ENCODE measurements at places on chromosomes 16 and 17.

DNA sequence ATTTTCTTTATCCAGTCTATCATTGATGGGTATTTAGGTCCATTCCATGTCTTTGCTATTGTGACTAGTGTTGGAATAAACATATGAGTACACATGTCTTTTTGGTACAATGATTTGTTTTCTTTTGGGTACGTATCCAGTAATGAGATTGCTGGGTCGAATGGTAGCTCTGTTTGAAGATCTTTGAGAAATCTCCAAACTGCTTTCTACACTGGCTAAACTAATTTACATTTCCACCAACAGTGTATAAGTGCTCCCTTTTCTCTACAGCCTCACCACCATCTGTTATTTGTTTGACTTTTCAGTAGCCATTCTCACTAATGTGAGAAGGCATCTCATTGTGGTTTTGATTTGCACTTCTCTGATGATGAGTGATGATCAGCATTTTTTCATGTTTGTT is 103.7 kb downstream of the GOSR1 start:
- DNase-seq = no peak

GRCh38 chr16:88521674-88522073 is 48.5 kb upstream of the ZC3H18 start:
- DNase-seq = no peak

DNA sequence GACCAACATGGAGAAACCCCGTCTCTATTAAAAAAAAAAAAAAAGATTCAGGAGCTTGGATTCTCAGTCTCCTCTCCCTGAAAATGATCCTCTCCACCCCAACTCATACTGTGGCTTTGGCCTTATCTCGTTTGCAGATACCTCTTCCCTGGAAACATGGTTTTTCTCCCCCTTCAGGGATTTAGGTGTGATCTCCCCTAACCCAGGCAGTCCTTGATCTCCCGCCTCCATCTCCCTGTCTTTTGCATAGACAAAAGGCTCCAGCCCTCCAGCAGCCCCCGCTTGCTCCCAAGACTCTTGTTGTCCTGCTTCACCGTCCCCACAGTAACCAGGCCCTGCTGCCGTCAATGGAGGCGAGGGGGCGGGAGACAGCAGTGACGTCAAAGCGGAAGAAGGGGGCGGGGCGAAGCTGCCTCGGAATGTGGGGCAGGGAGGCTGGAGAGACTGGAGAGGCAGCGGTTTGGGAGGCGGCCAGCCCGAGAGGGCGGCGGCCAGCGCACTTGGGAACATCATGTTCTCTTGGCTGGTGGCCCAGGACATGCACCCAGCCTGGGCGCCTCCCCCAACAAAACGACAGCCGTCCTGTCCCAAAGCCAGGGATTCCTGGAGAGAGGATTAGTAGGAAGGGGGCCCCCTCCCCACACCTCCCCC is 1.9 kb upstream of the PER1 start:
- DNase-seq = peak; percentile 99

GRCh38 chr16:78748220-78748929 is 648.9 kb downstream of the WWOX start:
- DNase-seq = no peak

- no peak for DNase-seq
Measured at GRCh38 chr17:55639096-55639495, 83.6 kb downstream of the TMEM100 start.

- DNase-seq = no peak
Measured at GRCh38 chr17:40697297-40697696, 6.3 kb downstream of the KRT24 start.

DNA sequence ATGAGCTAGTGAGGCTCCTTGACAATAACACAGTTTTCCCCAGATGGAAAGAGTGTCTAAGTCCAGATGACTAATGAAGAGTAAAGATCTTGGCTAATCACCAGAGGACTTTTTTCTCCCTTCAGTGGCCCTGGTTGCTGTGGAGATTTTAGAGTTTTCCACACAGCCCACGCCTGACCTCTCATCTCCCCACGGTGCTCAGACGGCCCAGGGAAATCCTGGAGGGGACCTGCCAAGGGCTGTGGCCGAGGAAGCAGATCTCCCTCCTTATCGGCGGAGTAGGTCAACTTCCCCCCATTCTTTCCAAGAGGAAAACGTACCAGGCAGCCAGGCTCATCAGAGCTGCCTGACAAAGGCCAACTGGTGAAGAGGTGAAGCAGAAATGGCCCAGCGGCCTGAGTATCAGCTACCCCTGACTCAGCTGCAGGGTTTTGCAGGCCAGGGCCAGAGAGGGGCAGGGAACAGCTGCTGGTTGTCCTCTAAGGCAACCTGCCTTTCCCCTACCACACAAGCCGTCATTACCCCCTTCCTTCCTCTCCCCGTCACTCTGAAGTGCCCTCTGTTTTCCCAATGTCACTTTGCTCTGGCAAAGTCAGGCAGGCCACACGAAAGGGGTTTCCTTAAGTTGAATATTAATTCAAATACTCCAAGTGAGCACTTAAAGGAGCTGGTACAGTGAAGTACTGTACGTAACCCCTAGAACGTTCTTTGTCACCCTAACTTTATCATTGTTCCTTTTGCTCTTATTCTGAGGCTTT is 140.2 kb upstream of the ADAMTS18 start:
- peak; percentile 8 for DNase-seq

- no peak for DNase-seq
Measured at GRCh38 chr17:64332502-64332901, 58.2 kb downstream of the PECAM1 start.

- DNase-seq = no peak
Measured at GRCh38 chr17:62989501-62989900, 23.5 kb downstream of the TANC2 start.

- no peak for DNase-seq
Measured at GRCh38 chr16:17850581-17851250, 380.0 kb upstream of the XYLT1 start.

DNA sequence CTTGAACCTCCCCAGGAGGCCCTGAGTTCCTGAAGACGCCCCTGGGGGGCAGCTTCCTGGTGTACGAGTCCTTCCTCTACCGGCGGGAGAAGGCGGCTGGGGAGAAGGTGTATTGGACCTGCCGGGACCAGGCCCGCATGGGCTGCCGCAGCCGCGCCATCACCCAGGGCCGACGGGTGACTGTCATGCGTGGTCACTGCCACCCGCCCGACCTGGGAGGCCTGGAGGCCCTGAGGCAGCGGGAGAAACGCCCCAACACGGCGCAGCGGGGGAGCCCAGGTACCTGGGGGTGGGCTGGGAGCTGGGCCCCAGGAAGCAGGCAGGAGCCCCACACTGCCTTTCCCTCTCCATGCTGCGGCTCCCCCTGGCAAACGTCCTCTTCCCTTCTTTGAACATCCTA is 22.0 kb downstream of the FLYWCH1 start:
- DNase-seq = no peak

GRCh38 chr17:43814714-43815113 is 18.2 kb downstream of the MPP3 start:
- no peak for DNase-seq

DNA sequence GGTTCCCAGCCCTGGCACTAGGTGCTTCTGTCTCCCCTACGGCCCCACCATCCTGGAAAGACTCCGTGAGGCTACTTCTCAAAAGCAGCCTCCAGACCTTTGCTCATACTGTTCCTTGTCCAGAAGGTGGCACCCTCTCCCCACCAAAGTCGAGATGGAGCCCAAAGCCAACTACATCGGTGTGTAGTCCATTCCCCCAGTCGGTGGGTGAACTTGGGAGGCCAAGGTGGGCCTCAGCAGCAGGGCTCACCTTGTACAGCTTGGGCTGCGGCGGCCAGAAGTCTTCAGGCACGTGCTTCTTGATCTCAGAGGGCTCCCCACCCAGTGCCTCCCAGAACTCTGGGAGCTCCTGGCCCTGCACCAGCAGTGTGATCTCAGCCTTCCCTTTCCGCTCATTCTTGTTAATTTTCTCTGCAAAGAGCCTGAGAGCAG is 10.2 kb downstream of the FLII start:
- DNase-seq = peak; percentile 67

GRCh38 chr16:55392701-55393100 is 68.7 kb downstream of the IRX6 start:
- no peak for DNase-seq

DNA sequence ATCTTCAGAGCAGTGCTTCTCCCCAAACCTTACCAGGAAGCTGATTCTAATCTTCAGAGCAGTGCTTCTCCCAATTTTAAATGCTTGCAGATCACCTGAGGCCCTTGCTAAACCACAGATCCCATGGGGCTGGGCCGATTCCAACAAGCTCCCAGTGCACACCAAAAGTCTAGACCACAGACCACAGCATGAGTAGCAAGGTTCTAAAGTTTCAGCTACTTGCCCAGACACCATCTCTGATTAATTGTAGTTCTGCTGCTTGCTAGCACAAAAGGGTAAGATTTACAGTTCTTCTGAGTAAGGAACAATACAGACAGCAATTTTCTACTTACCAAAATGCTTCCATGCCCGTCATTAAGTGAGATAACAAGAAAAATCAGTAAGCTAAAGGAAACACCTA is 12.2 kb downstream of the CLEC3A start:
- no peak for DNase-seq

- DNase-seq = no peak
Measured at GRCh38 chr16:67388591-67388990, 4.7 kb downstream of the TPPP3 start.

- DNase-seq = no peak
Measured at GRCh38 chr17:29789196-29790170, 140.5 kb downstream of the SSH2 start.

DNA sequence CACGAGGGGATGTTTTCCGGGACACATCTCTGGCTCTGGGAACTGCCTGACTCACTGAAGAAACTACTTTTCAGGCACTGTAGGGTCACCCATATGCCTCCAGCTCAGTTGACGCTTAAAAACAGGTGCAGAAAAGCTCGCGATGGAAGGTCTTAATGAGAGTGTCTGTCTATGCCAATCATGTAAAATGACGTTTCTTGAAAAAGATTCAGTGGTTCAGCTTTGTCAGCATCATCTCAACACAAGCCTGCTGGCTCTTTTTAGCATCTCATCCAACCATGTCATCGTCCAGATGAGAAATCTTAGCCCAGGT is 27.5 kb downstream of the OR1D5 start:
- no peak for DNase-seq

GRCh38 chr17:61324950-61325349 is 74.7 kb upstream of the TBX2 start:
- no peak for DNase-seq

- no peak for DNase-seq
Measured at GRCh38 chr17:62897706-62898105, 68.3 kb upstream of the TANC2 start.

DNA sequence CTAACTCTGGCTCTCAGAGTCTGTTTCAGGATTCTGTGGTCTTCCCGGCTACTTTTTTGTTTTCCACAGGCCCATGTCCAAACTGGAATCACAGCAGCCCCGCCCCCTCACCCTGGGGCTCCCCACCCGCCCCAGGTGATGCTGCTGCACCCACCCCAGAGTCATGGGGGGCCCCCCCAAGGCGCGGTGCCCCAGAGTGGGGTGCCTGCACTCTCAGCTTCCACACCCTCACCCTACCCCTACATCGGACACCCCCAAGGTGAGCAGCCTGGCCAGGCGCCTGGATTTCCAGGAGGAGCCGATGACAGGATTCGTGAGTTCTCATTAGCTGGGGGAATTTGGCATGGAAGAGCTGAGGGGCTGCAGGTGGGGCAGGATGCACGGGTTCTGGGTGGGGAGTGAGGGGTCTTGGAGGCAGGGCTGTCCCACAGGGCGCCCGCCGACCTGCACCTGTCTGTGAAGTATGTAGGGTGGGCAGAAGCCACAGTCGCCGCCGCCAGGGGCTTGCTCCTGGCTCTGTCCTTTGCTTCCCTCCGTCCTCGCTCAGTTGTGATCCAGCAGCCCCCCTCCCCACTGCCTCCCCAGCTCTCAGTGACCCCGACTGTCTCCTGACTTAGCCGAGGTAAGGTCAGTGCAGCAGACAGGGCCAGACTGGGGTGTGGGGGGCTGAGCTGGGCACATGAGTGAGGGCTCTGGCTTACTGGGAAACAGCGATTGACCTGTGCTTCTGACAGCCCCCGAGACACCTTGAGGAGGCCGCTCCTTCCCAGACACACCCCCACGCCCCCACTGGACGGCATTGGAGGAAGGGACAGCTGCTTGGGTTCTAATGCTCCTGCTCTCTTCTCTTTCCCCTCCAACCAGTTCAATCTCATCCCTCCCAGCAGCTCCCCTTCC is 10.0 kb downstream of the TUFM start:
- no peak for DNase-seq

DNA sequence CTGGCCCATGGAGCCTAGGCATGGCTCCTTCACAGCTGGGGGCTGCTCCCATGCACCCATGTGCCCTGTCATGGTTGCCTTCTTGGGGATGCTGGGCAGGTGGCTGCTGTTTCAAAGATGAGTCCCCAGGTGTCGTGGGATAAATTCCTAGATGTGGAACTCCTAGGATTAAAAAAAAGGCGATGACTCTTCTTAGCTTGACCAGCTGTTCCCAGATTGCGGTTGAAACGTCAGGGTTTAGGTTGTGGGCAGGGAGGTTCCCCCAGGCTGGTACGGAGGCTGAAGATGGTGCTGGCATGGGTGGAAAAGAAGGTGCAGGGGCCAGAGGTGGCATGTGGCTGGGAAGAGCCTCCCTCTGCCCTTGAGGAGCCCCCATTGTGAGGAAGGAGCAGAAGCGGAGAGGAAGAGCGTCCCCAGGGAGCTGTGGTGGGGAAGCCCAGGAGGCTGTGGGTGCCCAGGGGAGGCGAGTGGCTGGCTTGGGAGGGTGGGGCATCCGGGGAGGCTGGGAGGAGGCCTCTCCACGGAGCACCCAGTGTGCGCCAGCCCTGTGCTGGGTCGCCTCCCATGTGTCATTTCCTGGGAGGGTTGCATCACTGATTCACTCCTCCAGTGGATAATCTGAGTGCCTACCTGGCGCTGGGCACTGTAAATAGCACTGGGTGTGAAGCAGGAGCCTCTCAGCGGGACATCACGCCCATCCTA is 7.5 kb upstream of the KCNJ12 start:
- no peak for DNase-seq

- DNase-seq = no peak
Measured at GRCh38 chr17:17952691-17953090, 19.5 kb downstream of the TOM1L2 start.

GRCh38 chr17:70929226-70929625 is 759.9 kb downstream of the KCNJ2 start:
- DNase-seq = no peak

GRCh38 chr17:64401941-64402340 is 11.3 kb upstream of the PECAM1 start:
- DNase-seq = no peak

DNA sequence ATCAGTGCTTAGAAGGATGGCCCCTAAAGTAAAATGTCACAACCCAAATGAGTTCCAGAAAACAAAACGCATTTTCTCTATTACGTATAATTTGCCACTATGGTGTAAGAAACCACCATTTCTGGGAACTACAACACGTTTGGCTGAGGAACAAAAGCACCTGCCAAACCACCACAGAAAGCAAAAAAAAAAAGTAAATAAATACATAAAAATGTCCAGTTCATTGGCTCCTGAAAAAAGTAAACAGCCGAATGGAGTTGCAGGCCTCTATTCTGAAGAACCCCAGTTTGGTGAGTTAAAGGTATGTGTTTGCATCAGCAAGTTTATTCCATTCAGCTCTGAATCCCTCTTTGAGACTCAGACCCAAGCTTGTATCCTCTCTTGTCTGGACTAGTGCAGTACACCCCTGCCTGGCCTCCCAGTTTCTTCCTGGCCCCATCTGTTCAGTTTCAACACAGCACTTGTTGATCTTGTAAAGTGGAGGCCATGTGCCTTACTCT is 36.9 kb downstream of the ERN1 start:
- no peak for DNase-seq

- peak; percentile 27 for DNase-seq
Measured at GRCh38 chr16:79542237-79542774, 58.2 kb downstream of the MAF start.

Measured in transverse colon (tissue), 4 donors.